ENCODE measurements at places on chromosomes 5 and 9.

GRCh38 chr9:116355153-116355921 lies 201.7 kb downstream of the PAPPA start:
- no peak for DNase-seq

GRCh38 chr5:75460942-75461610 lies 50.4 kb downstream of the CERT1 start:
- no peak for DNase-seq

GRCh38 chr9:71941998-71942567 lies 30.6 kb downstream of the C9orf85 start:
- no peak for DNase-seq

- DNase-seq = no peak
Observed at GRCh38 chr5:143536364-143536763, 132.9 kb upstream of the NR3C1 start.

GRCh38 chr5:173736923-173737412 lies 120.5 kb upstream of the BOD1 start:
- DNase-seq = no peak

- DNase-seq = no peak
Observed at GRCh38 chr5:112616812-112617547, 120.7 kb upstream of the APC start.

DNA sequence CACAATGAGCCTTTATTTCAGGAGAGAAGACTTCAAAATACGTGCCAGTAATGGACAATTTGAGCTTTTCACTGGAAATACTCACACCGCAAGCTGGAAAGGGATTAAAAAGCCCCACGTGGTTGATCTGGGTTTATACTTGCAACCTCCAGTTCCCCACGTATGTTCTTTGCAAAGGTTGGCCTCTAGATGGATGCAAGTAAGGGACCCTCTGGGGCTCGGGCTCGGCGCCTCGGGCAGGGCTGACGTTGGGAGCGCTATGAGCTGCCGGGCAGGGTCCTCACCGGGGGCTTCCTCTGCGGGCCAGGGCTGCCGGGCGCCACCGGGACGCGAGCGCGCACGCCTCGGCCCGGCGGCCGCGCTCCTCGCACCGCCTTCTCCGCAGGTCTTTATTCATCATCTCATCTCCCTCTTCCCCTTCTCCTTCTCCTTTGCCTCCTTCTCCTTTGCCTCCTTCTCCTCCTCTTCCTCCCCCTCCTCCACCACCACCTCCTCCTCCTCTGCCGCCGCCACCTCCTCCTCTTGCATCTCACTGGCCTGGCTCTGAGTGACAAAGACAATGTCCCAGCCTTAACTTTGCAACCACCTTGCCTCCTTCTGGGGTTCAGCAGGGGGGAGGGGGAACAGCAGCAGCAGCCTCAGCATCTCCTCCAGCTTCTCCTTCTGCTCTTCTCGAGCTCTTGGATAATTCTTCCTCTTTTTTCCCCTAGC lies 701 bp upstream of the ZNF462 start:
- DNase-seq = no peak

DNA sequence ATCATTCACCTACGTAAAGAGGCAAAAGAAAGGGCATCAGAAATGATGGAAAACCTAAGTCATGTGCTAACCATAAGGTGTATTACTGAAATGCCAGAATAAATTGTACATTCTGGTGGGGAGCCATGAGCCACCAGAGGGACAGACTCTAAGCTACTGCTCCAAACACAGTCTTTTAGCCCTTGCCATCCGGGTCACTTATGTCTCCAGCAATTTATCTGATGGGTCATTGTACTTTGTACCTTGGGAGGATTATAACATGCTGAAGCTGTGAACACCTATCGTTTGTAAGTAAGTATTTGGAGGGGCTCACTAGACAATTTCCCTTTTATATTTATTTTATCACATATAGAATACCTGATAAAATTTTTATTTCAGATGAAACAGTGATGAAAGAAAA lies 495.1 kb downstream of the KIF4B start:
- DNase-seq = no peak

GRCh38 chr9:123338710-123339665 lies 17.0 kb upstream of the CRB2 start:
- peak; percentile 42 for DNase-seq

- DNase-seq = no peak
Observed at GRCh38 chr5:43874772-43875171, 271.8 kb downstream of the NNT start.

DNA sequence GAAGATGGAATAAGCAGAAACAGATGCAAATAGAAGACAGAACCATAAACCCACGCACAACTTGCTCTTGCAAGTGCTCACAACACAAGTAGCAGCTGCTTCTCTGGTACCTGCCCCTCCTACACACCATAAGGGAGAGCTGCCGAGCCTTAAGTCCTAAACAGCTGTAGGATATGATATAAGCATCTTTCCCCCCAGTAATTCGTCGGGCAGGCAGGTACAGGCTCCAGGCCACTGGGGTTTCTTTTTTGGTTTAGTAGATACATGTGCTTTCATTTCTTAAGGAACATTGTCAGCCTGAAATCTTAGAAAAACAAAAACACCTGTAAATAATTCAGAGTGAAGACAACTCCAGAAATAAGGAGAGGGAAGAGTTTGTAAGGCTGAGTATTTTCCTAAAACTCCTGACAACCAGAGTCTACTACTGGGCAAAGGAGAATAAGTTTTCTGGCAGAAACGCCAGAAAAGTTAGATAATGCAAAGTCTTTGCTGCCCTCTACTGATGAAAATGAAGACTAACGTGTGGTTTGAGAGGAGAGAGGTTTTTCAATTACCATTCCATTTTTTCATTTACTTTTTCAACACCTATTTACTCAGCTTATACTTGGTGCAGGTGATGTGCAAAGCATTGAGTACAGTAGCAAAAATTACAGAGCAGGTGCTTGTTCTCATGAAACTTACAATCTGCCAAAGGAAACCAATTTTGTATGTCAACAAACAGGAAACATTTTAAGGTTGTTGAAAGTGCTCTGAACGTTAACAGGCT lies 20.1 kb upstream of the TCERG1 start:
- no peak for DNase-seq

DNA sequence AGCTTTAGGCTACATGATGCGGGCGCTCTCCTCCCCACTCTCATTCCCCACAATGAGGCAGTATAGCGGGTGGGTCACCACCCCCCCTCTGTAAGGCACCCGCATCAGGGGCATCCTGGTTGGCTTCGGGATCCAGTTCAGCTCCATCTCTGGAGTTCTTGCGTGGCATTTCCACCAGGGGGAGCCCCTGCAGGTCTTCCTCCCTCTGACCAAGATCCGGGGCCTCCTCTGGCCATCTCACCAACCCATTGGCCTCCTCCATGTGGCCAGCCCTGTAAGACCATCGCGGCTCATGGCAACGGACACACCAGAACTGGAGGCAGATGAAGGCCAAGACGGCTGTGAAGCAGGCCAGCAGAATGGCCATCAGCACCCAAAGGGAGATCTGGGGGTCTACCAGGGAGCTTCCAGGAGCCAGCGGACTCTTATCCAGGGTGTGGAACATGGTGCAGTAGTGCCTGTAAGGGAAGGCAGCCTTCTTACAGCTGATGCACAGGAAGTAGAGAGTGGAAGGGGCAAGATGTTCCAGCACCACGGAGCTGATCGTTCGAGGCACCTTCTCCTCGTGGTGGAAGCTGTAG lies 77.0 kb downstream of the CYFIP2 start:
- DNase-seq = no peak

GRCh38 chr5:90854169-90854568 lies 295.6 kb downstream of the ADGRV1 start:
- DNase-seq = no peak

DNA sequence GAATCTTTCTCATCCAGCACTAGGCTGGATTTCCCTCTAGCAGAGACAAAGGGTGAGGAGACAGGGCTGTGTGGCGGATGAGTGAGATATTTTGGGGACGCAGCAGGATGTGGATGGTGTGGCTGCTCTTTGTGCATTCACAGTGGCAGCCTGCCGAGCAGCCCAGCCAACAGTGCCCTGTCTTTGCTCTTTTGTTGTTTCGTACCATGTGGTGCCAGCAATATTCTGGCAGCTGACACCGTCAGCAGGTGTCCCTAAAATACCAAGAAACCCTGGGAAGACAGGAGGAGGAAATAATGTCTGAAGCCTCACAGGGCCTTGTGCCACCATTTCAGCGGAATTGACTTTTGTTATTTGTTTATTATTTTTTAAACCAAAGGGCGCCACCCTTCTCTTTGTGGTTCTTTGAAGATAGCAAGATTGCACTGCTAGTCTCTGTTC lies 141.4 kb downstream of the CCDC192 start:
- no peak for DNase-seq

GRCh38 chr5:83069096-83069799 lies 7.9 kb downstream of the TMEM167A start:
- DNase-seq = no peak

DNA sequence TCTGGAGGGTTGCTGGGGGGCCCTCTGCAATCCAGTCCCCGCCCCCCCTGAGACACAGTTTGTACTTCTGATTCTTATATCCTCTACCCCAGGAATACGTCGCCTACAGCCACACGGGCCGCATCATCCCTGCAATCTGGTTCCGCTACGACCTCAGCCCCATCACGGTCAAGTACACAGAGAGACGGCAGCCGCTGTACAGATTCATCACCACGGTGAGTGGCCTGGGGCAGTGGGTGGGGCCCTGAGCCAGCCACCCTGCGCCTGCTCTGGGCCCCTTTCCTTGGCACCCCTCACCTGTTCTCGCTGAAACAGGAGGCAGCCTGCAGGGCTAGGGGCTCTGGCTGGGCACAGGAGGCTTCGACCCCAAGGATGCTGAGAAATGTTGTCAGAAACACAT lies 24.1 kb upstream of the RPL26L1 start:
- DNase-seq = no peak

DNA sequence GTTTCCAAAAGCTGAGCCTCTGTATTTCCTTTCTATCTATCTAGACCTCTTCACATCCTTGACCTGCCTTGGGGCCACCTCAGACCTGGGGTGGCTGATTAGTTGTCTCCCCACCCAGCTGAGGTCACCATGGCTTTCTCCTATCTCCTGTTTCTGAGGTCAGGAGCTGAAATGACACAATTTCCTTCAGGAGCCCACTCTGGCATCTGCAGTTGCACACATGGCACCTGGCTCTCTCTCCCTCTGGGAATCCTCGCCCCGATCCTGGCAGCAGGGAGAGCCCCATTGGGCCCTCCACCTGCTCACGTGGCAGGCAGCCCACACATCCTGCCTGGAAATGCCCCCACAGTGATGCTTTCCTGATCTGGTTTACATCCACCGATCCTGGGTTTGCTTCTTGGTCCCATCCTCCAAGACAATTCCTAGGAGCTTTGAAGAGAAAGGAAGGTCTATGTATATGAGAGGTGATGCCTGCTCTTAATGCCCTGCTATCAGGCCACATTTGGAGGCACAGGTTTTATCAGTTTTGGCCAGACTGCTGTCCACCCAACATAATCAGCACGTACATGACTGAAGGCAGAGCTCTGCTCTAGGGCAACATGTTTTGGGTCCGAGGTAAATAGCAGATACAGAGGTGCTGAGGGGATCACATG lies 53.7 kb downstream of the MARCHF3 start:
- DNase-seq = no peak

GRCh38 chr5:167064198-167064776 lies 1227.2 kb upstream of the WWC1 start:
- no peak for DNase-seq

DNA sequence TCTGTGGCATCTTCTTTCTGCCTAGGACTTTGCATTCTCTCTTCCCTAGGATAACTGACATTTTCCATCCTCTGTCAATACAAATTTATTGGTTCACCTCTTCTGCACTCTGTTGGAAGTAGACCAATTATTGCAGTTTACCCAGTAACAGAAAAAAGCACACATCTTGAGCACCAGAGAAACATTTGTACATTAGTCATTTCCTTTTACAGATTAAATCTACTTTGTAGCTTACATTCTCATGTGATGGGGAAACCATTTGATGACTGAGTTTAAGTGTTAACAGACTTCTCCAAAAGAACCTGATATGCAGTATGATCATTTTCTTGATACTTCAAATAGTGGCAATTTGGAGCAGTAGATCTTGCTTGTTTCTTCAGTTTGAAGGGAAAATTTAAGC lies 1098.8 kb downstream of the DTWD2 start:
- DNase-seq = no peak

DNA sequence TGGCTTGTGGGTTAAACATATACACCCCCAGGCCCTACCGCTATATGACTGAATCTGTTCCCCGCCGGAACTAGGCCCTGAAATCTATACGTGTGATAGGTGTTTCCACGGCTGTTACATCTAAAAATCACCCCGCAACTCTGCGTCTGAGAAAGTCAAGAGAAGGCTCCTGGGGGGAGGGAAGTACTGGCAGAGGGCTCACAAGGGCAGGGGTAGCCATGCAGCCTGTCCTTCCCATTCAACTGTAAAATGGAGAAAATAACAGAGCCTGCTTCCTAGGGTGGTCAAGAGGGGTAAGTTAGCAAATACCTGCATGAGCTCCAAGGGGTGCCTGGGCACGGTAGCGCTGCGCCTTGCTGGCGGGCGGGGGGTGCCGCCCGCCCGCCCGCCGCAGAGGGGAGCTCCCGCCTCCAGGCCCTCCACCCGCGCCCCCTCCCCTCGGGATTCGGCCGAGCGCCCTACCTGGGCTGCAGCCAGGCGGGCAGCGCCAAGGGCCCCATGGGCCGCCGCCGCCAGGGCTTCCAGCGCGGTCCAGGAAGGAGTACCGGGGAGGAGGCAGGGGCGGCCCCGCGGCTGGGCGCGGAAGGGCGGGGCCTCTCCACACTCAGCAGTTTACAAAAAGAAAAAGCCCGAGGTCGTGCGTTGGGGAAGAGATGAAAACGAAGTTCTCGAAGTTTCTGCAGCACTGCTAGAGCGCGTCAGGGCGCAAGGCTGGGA lies at the start of gene HACD4:
Gene HACD4, minus strand, starts transcription at position 550 of the 717 bp plus-strand sequence. Its CDS starts 50 bp downstream, at position 500.
- DNase-seq = peak; percentile 17

GRCh38 chr5:8720506-8720905 lies 825.4 kb downstream of the SEMA5A start:
- DNase-seq = no peak

- no peak for DNase-seq
Observed at GRCh38 chr9:120864719-120865118, 12.3 kb downstream of the PHF19 start.

- no peak for DNase-seq
Observed at GRCh38 chr5:87007737-87008136, 259.9 kb upstream of the RASA1 start.

DNA sequence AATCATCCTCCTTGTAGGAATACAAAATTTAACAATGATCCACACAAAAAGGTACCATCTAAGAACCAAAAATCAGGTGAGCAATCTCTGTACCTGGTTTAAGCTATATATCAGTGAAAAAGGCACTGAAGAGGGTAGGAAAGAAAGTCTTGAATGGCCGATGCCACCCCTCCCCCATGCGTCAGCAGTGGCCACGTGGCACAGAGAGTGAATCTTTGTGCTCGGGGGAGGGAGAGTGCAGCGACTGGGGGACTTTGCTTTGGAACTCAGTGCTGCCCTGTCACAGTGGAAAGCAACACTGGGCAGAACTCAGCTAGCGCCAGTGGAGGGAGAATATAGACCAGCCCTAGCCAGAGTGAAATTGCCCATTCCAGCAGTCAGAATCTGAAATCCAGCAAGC lies 28.3 kb upstream of the PDE4D start:
- DNase-seq = no peak

GRCh38 chr5:154683101-154683880 lies 71.9 kb upstream of the LARP1 start:
- DNase-seq = no peak

Measured in activated CD8-positive, alpha-beta memory T cell treated with anti-CD3 and anti-CD28 coated beads for 4 hours (primary cell).